ENCODE measurements at places on chromosomes 12 and 14.

DNA sequence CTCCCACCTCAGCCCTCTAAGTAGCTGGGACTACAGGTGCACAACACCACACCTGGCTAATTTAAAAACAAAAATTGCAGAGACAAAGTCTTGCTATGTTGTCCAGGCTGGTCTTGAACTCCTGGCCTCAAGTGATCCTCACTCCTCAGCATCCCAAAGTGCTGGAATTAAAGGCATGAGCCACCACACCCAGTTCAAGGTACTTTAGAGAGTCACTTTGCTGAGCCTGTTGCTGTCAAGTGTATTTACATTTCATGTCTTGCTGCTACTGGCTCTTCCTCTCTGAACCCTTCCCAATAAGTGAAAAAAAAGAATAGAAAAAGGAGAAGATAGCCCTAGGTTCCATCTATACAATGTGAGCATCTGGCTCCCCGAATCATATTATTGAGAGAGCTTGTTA is 38.4 kb downstream of the SLCO1A2 start:
- no peak for DNase-seq

GRCh38 chr14:50052517-50052916 is 63.9 kb downstream of the VCPKMT start:
- no peak for DNase-seq

GRCh38 chr12:49678711-49679110 is 28.5 kb downstream of the FMNL3 start:
- DNase-seq: no peak

GRCh38 chr14:92383805-92384204 is 60.8 kb downstream of the SLC24A4 start:
- DNase-seq: no peak

DNA sequence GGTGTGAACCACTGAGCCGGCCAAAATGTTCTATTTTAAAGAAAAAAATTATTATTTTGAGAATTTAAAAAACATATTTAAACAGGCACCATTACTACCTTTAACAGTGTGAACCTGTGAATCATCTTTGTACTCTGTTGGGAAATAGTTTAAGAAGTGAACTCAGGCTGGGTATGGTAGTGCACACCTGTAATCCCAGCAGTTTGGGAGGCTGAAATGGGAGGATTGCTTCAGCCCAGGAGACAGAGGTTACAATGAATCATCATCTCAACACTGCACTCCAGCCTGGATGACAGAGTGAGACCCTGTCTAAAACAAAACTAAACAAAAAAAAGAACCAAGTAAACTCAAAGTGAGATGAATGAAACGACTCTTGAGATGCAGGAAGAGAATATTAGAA is 3.1 kb upstream of the WDR89 start:
- DNase-seq: no peak

- DNase-seq: no peak
Measured at GRCh38 chr14:32225378-32225920, 22.4 kb upstream of the RNU6-8 start.

- DNase-seq: peak; percentile 40
Measured at GRCh38 chr14:55180434-55180833, 11.0 kb downstream of the DLGAP5 start.

DNA sequence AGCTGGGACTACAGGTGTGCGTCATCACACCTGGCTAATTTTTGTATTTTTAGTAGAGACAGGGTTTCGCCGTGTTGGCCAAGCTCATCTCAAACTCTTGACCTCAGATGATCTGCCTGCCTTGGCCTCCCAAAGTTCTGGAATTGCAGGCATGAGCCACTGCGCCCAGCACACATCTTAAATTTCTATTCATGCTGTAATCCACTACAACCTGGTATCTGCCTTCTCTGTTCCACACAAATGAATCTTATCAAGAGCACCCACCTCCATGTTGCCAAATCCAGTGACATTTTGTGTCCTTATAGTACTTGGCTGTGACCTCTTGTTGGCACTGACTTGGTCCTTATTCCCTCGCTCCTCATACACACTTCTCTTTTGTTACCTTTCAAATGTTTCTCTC is 5.8 kb upstream of the BICD1 start:
- DNase-seq: no peak

GRCh38 chr12:30850684-30851083 is 75.9 kb upstream of the TSPAN11 start:
- no peak for DNase-seq

DNA sequence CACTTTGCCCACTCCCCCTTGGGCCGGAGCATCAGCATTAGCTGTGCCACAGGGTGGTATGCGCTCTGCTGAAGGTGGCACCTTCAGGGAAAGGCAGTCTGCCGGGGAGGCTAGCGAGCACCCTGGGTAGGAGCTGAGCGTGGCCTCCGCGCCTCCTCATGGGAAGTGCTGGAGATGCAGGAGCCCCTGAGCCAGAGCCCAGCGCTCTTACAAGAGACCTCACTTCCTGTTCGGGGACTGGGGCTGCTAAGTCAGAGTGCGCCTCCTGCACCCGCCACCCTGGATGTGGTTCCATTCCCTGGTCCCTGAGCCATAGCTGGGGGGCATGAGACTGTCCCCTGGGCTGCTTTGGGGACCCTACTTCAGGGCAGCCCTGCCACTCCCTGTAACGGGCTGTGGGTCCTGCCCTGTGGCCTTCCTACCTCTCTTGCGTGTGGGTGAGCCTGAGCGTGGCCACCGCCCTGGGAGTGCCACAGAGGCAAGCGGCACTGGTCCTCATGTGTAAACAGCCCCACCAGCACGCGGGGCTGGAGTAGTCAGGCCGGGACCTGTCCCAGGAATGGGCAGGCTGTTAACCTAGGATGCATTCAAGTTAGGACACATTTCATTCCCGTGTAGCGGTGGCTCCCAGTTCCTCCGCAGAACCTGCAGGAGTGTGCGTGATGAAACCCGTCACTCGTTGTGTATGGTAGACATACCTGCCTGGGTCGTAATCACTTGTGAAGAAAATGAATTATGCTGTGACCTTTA is 19.4 kb downstream of the COA8 start:
- DNase-seq: no peak

DNA sequence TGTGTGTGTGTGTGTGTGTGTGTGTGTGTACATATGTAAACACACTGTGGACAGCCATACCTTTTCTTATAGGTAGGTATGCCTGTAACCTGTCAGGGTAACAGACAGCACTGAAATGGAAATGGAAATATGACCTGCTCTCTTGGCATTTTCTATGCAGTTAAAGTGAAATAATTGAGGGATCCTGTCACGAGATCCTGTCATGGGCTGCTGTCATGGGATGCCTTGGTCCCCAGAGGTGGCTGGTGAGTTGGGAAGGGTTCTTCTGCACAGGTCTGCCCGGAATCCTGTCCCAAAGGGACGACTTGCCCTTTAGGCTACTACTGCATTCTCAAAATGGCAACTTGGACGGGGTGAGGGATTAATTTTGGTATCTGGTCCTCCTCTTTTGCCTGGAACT is 47.3 kb downstream of the ELK3 start:
- DNase-seq: no peak

DNA sequence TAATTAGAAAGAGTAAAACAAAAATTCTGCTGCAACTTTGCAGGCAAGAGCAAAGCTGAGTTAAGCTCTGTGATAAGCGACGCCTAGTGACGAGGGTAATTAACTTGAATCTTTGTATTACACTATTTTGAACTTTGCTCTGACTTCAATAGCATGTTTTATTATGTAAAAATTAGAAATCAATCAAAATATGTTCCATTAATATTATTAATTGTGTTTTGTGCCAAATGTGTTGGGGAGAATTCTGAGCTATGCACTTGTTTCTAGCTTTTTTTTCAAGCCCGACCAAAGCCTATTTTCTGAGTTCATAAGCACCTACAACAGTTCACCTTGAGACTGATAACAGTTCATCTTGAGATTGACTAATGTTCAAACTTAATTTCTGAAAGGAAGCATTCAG is 90.1 kb upstream of the PDE3A start:
- no peak for DNase-seq

DNA sequence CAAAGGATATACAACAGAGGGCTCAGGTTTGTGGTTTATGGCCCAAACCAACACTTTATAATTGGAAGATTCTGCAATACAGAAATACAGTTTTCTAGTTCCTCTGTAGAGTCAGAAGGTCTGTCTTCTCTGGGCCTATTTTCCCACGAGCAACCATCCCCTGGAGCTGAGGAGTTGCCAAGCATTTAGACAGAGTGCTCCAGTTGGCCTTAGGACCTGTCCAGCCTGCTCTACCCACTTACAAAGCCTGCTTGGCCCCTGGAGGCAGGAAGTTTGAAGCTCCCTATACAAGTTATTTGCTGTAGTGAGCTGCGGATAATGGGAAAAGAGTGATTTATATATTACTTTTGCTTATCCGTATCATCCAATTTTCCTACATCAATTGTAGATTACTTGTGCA is 60.8 kb upstream of the HSPB8 start:
- no peak for DNase-seq

- no peak for DNase-seq
Measured at GRCh38 chr12:131046813-131047788, 93.4 kb downstream of the ADGRD1 start.

- no peak for DNase-seq
Measured at GRCh38 chr12:67774983-67775587, 126.5 kb downstream of the DYRK2 start.

DNA sequence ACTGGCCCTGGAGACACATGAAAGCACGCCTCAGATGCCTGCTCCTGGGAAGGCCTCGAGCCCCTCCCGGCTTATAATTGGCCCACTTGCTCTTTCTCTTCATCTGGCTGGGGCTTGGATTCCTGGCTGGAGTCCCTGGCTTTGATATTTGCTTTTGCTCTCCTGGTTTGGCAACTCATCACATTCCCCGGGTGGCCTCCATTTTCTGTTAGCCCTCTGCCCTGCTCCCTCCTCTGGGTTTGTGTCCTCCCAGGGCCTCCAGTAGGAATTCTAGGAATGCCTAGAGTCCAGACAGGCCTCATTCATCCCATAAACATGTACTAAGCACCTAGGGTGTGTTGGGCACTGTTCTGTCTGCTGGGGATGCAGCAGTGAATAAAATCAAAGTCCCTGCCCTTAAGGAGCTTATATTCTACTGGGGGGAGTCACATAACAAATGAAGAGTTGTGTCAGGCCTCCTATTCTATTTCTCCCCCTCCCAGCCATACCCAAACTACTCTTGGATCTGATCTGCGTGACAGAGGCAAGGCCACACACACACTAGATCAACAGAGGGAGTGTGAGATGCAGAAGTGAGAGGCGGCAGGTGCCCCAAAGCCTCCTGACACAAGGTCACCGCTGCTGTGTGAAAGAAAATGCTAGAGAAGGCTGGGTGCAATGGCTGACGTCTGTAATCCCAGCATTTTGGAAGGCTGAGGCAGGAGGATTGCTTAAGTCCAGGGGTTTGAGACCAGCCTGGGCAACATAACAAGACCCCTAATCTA is 21.3 kb upstream of the TSPAN9 start:
- no peak for DNase-seq

- no peak for DNase-seq
Measured at GRCh38 chr14:104438166-104438887, 141.2 kb upstream of the C14orf180 start.

GRCh38 chr12:11970155-11970520 is 100.6 kb upstream of the BCL2L14 start:
- DNase-seq: no peak

DNA sequence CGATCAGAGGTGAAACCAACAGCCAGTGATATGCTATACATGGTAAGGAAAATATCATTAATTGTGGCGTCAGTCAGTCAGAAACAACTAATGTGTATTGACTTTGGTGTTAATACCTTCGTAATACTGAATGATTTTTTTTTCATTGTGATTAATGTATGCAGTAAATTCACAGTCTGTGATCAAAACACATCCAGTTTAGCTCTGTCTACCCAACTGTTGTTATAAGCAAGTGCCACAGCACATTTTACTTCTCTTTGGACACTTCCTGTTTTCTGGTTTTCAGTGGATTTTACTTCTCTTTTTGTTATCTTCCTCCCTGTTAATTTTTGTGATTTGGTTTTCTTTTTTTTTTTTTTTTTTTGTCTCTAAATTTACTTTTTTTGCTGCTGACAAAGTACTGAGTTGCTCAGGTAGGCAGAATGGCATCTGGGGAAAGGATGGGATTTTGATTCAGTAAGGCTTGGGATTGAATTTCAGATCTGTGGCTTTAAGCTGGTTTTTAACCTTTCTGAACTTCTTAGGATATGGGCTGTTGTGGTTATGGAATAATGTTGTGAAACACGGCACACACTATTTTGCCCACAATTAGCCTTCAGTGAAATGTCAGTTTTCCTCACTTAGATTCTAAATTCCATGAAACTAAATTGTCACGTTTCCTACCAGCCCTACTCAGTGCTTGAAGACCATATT is 604 bp downstream of the GLIPR1 start:
- no peak for DNase-seq

GRCh38 chr12:103043531-103044486 is 86.3 kb downstream of the ASCL1 start:
- no peak for DNase-seq

GRCh38 chr12:92183575-92183974 is 37.9 kb upstream of the BTG1 start:
- DNase-seq: no peak

GRCh38 chr12:62800707-62801400 is 134.1 kb downstream of the PPM1H start:
- DNase-seq: no peak

DNA sequence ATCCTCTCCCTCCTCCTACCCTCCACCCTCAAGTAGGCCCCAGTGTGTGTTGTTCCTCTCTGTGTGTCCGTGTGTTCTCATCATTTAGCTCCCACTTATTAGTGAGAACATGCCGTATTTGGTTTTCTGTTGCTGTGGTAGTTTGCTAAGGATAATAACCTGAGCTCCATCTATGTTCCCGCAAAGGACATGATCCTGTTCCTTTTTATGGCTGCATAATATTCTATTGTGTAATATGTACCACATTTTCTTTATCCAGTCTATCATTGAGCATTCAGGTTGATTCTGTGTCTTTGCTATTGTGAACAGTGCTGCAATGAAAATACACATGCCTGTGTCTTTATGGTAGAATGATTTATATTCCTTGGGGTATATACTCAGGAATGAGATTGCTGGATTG is 30.5 kb downstream of the JDP2 start:
- no peak for DNase-seq

- DNase-seq: no peak
Measured at GRCh38 chr14:24432259-24433131, 2.7 kb downstream of the KHNYN start.

GRCh38 chr14:99475179-99475578 is 5.5 kb downstream of the SETD3 start:
- no peak for DNase-seq

GRCh38 chr14:100503251-100503650 is 84.0 kb downstream of the BEGAIN start:
- DNase-seq: no peak

All from GM20000 (cell line).